Stimulated activated CD4-positive, alpha-beta T cell treated with anti-CD3 and anti-CD28 coated beads, Interleukin-1b, Interleukin-23, amount 100 ng/mL, for 1 hour (primary cell): ENCODE measurements at places on chromosomes 3 and 15.

GRCh38 chr15:89812011-89812846 is 2.4 kb downstream of the ANPEP start:
- DNase-seq, result no peak

- DNase-seq, result no peak
Observed at GRCh38 chr3:150762662-150763121, 277 bp downstream of the SIAH2 start.

DNA sequence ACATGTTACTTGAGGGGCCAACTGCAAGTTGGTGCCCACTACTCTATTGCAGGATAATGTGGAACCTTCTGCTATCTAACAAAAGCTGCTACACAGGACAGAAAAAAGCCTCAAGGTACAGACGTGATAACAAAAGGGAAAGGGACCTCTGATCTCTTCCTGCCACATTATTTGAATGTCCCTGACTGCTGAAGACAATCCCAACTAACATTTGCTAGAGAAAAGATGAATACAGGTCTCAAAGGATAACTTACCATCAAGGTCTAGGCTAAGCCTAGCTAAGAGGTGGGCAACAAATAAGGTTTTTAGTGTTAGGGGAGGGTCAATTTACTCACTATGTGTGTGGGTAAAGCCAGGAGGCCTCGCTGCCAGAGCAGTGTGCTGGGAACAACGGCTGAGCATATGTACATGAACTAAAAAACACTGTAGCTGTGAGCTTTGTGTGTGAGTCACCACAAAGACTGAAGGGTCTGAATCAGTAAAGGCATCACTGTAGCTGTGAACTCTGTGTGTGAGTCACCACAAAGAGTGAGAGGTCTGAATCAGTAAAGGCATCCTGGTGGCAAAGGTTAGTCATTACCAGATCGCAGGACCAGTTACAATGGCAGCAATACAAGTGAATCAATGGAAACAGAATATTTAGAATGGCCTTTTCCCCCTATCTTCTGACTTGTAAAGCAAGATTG is 111.7 kb downstream of the LMLN start:
- DNase-seq, result no peak

DNA sequence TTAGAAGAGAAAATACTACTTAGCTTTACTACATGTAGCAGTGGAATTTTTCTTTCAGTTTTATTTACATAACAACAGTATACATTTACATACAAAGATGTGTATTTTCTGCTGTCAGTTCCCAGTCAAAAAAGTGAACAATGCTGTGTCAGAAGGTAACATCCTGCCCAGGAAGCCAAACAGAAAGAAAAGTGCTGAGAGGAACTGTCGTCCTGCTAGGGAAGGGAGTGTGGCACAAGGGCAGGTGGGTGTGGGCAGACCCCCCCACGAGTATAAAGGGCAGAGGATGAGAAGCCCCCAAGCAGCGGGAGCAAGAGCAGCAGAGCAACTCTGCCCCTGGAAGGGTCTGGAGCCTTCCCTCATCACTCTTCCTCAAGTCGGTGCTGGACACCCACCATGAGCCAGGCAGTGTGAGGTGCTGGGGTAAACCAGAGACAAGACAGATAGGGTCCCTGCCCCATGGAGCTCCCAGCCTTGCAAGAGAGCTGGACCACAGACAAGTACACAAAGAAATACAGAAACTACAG is 39.7 kb downstream of the TBC1D2B start:
- no peak for DNase-seq

DNA sequence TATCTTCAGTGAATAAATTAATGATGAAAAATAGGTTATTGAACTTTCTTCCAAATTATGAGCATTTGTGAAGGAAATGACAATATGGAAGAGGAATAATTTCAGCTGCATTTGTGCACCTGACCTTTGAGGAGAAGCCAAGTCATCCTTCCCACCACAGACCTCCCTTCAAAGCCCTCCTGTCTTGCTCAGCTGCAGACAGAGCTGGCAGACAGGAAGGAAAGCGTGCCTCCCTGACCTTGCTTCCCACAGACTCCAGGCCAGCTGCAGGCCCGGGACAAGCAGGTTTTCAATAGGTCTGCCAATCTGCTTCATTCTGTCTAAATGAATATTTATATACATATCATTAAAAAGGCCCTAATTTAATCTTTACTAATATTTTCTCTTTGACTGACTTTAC is 152.9 kb upstream of the RBMS3 start:
- no peak for DNase-seq
